Right lobe of liver (tissue), 6 donors: ENCODE measurements at places on chromosomes 5 and 9.

- DNase-seq, result no peak
These were observed 79.2 kb downstream of the UBE2QL1 start for GRCh38 chr5:6527749-6528455.

DNA sequence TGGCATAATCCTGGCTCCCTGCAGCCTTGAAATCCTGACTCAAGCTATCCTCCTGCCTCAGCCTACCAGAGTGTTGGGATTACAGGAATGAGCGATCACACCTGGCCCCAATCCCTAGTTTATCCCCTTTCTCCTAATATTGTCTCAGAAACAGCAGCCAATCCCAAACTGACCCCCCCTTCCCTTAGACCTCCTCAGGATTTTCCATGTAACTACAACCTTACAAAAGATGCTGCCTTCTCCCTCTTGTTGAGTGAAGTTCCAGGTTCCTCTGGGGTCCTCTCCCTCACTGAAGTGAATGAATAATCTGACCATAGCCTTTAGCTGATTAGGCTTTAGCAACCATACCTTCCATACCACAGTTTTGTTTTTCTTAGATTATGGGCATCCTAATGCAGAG is 25.9 kb upstream of the MSANTD3 start:
- no peak for DNase-seq

DNA sequence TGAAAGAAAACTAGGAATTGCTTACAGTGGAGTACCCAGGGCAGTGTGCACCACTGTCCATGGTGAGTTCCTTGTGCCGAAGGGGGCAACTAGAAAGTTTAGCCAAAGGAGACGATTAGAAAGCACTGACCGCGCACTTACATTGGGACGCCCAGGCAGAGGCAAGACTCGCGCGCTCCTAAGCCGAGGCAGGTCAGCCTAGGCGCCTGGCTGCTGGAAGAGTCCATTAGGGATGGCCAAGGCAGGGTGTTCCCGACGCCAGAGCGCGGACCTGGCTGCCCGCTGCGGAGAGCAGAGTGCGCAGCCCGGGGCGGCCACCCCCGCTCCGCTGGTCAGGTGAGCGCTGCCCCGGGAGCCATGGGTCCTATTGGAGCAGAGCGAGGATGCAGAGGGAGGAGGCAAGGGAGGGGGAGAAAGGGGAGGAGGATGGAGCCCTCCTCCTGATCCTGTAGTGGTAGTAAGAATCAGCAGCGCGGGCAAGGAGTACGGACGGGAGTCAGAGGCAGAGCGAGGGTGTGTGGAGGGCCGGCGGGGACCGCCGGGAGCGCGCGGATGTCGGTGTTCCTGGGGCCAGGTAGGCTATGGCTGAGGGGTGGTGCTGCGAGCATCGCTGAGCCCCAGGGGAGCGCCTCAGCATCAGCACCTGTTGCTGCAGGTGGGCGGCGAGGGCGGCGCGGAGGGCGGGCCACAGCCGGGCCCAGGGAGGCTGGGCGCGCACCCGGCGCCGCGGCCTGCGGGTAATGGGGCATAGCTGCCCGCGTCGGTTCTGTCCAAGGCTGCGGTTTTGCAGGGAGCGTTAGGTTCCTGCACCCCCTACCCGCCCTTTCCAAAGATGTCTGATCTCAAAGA is at the start of gene ADGRV1:
Gene ADGRV1, plus strand, starts transcription at position 454 of the 849 bp plus-strand sequence. Its CDS starts 99 bp downstream, at position 553.
- DNase-seq, result peak; percentile 74

DNA sequence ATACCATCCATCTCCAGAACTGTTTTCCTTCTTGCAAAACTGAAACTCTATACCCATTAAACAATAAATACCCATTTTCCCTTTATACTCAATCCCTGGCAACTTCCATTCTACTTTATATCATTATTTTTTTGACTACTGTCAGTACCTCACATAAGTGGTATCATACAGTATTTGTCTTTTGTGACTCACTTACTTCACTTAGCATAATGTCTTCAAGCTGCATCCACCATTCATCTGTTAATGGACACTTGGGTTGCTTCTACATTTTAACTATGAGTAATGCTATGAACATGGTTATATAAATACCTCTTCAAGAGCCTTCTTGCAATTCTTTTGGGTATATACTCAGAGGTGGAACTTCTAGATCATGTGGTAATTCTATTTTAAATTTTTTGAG is 11.6 kb upstream of the TYRP1 start:
- DNase-seq, result no peak

DNA sequence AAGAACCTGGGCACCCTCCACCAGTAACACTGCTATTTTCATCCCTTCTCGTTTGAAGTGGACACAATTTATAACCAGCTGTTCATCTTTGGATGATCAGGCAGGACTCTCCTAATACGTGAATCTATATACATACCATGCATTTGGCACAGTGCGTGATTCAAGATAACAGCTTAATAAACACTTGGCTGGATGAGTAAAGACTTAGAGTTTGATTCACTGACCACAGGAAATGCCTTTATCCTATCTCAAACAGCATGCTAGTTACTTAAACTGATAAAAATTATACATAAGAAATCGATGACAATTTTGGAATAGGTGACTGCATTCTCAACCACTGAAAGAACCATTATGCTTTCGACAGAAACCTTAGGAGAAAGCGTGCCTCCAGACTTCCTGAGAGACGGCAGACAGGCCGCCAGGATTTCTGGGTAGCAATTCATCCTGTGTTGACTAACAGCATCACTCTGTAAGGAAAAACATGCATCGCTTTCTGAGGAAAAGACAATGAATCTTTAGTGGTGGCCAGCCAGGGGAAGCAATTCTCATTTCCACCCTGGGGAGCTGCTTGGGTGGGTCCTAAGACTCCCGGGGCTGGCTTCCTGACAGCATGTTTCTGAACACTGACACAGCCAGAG is 9.7 kb downstream of the MRPL36 start:
- no peak for DNase-seq

GRCh38 chr9:108356806-108357205 is 499.0 kb downstream of the ACTL7B start:
- no peak for DNase-seq

DNA sequence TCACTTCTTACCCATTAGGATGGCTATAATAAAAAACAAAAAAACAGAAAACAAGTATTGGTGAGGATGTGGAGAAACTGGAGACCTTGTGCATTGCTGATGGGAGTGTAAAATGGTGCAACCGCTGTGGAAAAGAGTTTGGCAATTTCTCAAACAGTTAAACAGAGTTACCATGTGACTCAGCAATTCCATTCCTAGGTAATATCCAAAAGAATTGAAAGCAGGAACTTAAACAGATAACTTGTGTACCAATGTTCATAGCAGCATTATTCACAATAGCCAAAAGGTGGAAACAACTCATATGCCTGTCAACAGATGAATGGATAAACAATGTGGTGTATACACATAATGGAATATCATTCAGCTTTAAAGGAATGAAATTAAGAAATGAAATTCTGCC is 28.9 kb downstream of the DCP2 start:
- no peak for DNase-seq

GRCh38 chr9:70052768-70053167 is 9.1 kb downstream of the MAMDC2 start:
- DNase-seq, result no peak

DNA sequence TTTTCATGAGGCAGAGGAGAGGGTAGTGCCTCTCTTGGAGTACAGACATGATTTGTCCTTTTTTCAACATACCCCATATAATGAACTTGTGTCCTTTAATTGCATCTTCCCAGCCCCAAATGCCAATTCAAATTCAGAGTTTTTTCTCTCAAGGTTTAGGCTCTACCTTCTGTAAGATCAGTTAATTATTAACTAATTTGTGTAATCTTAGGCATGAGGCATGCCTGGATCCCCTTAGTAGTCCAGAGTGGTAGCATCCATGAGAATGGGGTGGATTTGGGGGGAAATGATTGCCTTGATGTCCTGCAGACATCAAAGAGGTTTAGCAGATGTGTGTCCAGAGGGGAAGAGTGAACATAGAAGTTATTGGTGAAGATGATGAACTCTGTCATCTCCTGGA is 533.3 kb downstream of the LRRC70 start:
- no peak for DNase-seq

DNA sequence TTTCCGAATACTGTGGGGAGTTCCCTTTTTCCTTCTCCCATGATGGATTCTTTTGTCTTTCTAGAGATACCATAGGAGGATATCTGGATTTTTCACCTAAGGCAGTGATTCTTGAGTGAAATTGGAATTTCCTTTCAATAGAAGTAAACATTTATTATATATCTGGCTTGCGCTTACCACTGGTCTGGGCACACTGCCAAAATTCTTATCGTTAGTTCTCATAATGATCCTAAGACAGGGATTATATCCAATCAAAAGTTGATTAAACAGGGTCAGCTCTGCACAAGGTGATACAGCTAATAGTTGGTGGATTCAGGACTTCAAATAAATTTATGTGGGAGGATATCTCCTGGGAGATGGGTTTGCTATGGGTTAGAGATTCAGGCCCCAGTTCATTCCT is 9.6 kb downstream of the TLE4 start:
- DNase-seq, result no peak

DNA sequence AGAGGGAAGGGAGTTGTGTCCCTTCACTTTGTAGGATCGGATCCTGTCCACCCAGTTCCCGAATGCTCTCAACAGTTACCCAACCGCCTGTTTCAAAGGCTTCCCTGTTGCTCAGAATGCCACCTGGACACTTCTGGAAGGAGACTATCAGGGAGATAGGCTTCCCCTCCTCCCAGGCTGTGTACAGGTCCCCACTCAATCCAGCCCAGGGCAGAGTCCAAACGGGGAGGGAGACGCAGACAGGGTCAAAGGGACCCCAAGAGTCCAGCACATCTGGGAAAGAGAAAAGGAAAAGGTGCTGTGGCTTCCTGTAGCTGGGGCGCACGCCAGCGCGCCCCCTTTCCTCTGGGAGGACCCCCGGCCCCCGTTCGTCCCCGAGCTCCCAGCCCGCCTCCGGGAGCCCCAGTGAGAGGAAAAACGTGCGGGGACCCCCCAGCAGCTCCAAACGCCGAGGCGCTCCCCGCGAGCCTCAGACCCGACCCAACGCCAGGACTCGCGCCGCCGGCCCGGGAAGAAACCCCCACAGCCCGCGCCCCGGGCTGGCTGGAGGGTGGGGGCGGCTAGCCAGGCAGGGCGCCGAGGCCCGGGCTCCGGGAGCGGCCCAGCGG is 640 bp downstream of the SURF4 start:
- DNase-seq, result peak; percentile 81

GRCh38 chr5:78813286-78813685 is 164.7 kb upstream of the LHFPL2 start:
- no peak for DNase-seq

DNA sequence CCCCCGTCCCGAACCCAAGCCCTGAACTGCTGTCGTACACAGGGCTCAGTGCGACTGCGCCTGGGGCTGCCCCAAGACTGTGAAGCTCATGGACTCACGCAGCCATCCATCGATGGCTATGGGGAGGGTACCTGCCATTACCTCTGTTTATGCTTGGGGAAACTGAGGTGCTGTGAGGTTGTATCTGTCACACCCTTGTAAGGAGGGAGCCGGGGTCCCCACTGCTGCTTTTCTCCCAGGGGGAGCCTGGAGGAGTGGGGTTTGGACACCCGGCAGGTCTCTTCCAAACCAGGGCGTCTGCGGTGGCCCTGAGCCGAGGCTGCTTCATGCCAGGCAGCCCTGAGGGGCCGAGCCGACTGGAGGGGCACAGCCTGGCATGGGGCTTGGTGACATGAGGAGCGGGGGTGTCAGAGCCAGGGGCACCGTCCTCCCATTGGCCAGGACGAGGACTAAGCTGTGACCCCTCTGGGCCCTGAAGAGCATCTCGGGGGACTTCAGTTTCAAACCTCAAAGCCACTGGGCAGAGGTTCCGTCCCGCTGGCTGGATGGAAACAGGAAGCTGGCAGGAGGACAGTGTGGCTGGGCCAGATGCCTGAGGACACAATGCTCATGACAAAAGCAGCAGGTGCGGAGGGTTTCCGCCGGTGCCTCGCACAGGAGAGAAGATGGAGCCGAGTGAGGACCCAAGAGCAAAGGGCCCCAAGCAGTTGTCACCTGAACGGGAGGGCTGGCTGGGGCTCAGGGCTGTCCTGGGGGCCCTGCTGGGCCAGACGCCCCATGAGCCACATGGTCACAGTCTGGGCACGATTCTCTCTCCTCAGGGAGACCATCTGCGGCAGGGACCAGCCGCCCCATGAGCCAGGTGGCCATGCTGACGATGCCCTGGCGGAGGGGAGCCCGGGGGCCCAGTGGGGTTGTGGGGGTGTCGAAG is 54.4 kb upstream of the EXOC3 start:
- no peak for DNase-seq

GRCh38 chr5:174500636-174501035 is 223.7 kb upstream of the MSX2 start:
- no peak for DNase-seq

DNA sequence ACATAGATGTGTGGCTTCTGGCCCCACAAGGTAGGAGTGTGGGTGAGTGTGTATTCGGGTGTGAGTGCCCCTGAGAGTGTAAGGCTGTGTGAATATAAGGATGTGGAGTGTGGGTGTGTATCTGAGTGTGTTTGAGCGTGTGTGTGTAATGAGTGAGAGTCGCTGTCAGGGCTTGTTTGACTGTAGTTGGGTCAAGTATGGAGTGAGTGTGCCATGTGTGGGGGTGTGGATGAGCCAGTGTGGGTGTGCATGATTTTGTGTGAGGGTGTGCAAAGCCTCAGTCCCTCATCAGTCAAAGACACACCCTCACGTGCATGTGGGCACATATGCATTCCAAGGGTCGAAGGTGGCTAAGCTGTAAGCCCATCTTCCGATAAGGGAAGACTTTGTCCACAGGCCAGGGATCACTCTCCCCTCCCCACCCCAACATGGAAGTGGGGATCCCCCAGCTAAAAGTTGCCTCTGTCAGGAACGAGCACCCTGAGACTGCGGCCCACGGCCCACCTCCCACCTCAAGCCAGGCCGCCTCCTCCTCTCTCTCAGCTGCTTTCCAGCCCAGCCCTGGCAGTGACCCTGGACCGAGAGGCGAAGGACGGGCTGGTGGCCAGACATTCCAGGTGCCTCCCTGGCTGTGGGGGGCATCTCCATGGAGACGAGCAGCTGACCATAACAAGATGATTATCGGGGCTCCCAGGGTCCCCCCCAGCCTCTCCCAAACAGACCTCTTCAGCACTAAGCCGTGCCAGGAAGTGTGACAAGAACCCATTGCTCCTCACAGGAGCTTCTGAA is 12.9 kb downstream of the AQP3 start:
- DNase-seq, result no peak

DNA sequence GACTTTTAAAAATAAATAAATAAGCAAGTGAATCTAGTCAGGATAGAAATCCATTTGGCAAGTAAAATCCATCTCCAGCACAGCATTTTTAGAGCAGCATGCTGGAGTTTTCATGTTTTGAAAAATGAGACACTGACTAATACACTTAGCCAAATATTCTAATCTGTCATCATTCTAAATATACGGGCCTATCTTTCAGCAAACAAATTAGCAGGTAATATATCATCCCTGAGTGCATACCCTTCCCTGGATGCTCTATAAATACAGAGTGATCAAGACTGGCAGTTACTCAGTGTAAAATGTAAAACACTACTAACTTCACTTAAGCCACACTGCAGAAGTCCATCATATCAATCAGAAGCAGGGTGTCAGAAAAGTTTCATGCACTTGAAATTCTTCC is 58.4 kb downstream of the MLLT3 start:
- DNase-seq, result no peak

- peak; percentile 73 for DNase-seq
These were observed 50.5 kb downstream of the PSD2 start for GRCh38 chr5:139845846-139846681.
